A549 treated with DMSO at 1 μM for 4 hours (cell line): ENCODE measurements at places on chromosomes 2 and 18. TPM values are rescaled to one million over a fixed set of nuclear protein-coding genes. Genes with fewer than 3 reads are reported as not detected.

DUSP11 gene
- total RNA-seq: 38.1 to 47.2 TPM (median 44.0 TPM) in 5 replicates

CROCC2 gene
- total RNA-seq: not detected in 5 replicates

NAT8 gene
- not detected in 5 replicates for total RNA-seq

CYP1B1 gene
- total RNA-seq: 9.3 to 11.1 TPM (median 10.8 TPM) in 5 replicates

PID1 gene
- 2.7 to 3.5 TPM (median 2.9 TPM) in 5 replicates for total RNA-seq
